GM12892 (cell line): ENCODE measurements at places on chromosomes 1 and 21.

DNA sequence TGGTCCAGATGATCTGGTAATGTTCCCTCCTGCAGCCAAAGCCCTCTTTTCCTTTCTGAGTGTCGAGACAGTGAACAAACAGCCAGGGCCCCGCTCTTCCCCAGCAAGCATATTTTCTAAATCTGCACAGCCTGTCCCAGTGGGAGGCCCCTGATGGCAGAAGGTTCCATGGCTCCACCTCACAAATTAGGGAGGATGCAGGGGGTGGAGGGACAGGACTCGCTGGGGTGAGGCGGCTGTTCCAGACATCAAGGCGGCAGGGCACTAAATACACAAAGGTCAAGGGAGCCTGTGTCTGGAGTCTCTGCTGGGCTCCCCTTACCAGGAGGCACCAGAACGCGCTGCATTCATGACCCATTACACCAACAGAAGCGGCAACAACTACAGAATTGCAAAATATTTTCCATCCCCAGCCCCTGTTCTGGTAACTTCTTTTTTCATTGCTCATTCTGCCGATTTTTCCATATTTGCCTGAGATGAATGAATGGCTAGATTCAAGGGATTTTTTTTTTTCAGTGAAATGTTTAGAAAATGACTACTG lies 27.0 kb upstream of the PRELP start:
- no peak for DNase-seq

DNA sequence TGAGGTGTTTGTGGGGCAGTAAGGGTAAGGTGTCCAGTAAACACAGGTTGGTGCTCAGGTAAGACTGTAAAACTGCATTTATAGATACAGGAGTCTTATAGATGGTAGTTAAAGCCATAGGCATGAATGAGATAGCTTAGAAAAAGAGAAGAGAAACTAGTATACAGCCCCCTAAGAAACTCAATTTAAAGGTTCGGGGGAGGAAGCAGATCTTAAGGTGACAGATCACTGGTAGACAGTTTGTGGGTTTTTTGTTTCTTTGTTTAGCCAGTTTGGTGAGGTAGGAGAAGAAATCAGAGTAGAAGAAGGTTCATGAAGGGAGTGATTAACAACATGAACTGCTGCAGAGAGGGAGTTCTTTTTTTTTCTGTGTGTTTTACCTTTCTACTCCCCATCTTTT lies 6.1 kb upstream of the AGO3 start:
- DNase-seq: no peak

- DNase-seq: no peak
Measured at GRCh38 chr1:209157546-209158249, 425.8 kb upstream of the CAMK1G start.

GRCh38 chr1:231935856-231936255 lies 309.3 kb downstream of the DISC1 start:
- DNase-seq: no peak

DNA sequence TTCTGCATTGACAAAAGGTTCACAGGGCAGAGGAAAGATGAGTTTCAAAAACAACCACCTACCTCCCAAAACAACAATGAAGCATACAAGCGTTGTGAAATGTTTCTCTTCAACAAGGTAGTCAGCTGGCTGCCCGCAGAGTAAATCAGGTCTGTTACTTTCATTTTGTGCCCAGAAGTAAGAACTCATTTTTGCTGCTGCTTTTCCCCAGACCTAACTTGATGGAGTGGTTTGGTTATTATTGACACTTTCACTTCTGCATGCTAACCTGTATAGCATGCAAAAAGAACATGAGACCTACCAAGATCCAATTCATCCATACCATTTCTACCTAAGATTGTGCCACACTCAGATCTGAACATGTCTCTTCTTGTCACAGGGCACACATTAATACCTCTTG lies 1.3 kb downstream of the SLC9C2 start:
- no peak for DNase-seq

DNA sequence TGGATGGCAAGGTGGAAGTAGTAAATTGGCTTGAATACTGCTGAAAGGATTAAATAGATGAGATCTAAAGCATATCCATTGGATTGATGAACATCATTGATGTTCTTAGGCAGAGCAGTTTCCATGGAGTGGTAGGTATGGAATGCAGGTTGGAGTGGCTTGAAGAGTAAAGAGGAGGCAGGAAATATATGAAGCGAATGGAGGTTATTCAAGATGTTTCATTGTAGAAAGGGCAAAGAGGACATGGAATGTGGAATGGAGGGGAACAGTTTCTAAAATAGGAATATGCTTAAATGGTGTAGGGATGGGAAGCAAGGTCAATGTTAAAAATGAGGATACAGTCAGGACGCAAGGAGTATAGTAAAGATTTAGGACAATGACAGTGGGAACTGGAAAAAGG lies 6.1 kb downstream of the OSBPL9 start:
- DNase-seq: no peak

- DNase-seq: no peak
Measured at GRCh38 chr1:50975436-50975835, 5.4 kb downstream of the CDKN2C start.

- DNase-seq: no peak
Measured at GRCh38 chr21:28193189-28193588, 799.5 kb downstream of the LTN1 start.

DNA sequence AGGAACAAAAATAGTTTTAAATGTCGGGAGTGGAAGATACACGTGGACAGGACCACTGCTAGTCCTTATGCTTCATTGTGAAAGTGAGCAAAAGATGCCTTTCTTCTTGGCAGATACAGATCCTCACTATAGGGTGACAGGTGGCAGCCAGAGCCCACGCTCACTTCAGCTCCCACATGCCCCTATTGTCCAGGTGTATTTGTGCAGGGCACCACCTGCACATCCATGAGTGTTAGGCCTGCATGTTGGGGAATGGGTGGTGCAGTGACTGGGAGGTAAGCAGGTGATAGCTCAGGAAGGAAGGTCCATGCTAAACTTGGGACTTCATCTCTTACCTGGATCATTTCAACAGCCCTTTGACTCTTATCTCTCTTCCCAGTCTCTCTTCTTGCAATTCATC lies 27.4 kb downstream of the SLC5A9 start:
- DNase-seq: no peak
